ENCODE measurements at places on chromosomes 5 and 9. TPM values are rescaled to one million over a fixed set of nuclear protein-coding genes. Genes with fewer than 3 reads are reported as not detected.

- no peak for DNase-seq
Measured at GRCh38 chr9:96009690-96010472, 134.4 kb downstream of the ERCC6L2 start.

- DNase-seq, result peak; percentile 92
Measured at GRCh38 chr9:133238272-133238850, 29.3 kb upstream of the OBP2B start.

GRCh38 chr5:35926389-35927051 lies 11.9 kb downstream of the CAPSL start:
- DNase-seq, result no peak

- no peak for DNase-seq
Measured at GRCh38 chr5:73351593-73351992, 97.0 kb downstream of the FOXD1 start.

DNA sequence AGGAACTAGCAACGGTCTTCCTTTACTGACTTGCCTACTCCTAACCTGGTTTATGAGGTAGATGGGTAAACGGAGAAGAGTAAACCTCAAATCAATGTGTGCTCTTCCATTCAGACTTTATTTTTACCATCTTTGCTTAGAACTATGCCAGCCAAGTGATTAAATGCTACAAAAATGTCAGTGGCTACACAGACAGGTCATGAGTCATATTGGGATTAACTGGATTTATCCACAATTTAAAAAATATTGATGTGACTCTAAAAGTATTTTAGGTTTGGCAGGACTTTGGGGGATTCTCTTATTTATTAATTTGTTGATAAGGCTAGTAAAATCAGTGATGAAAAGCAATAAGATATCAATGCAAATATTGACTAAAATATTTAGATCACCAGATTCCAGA lies 275.0 kb downstream of the PLK2 start:
- DNase-seq, result no peak

DNA sequence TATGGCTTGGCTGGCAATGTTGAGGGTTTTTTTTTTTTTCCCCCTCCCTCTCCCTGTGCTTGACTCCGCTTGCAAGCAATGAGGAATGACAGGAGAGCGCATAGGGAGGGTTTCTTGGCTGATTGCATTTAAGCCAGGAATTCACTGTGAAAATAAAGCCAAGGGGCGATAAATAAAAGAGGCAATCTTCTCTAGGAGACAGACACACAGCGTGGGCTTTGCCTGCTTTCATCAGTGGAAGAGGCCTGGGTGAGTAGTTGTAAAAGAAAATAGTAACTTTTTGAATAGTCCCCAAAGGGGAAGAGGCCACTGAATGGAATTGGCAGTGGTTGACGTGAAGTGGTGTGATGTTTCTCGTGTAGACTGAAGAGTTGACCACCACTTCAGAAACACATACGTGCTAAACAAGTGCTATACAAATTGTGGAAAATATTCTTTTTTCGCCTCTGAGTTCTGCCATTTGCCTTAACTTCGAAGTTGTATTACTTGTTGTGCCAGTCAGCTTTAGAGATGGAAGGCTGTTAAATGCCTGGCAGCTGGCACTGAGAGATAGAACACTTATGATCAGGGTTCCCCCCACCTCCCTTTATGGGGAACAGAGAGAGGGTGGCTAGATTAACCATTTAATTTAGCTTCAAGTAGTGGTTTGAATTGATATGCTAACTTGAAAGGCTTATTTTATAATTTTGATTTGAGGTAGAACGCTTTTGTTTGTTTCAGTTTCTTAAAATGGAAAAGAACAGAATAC lies 3.0 kb downstream of the ZSWIM6 start:
- DNase-seq, result no peak

DNA sequence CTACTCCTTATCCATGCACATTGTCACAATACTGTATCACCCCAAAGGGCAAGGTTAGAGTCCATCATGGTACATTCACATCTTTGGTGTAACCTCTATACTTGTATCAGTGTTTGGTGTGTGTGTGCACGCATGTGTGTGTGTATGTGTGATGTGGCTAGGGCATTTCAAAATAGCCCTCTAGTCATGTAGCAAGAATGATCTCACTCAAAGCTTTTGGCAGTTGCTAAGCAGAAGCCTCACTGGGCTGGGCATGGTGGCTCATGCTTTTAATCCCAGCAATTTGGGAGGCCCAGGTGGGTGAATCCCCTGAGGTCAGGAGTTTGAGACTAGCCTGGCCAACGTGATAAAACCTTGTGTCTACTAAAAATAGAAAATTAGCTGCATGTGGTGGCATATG lies 245.3 kb downstream of the ADGRV1 start:
- DNase-seq, result no peak

GRCh38 chr9:31671011-31671410 lies 713.4 kb upstream of the ACO1 start:
- no peak for DNase-seq

DNA sequence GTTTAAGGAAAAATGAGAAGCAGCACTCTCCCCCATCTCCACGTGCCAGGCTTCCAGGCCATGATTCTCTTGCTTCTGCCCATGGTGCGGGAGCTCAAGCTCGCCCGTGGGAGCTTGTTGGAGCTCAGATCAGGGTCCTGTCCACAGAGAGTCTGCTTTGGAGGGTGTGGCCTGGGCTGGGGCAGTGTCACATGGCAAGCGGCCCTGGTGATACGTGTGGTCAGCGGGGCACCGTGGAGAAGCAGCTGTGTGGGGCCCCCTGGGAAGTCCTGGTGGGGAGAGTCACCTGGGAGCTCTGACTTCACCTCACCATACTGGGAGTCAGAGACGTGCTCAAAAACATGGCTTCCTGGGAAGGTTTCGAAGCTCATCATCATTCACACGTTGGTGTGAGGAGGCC lies 275.3 kb downstream of the GADD45G start:
- DNase-seq, result peak; percentile 57

- DNase-seq, result no peak
Measured at GRCh38 chr9:133465984-133466383, 6.2 kb downstream of the CACFD1 start.

DNA sequence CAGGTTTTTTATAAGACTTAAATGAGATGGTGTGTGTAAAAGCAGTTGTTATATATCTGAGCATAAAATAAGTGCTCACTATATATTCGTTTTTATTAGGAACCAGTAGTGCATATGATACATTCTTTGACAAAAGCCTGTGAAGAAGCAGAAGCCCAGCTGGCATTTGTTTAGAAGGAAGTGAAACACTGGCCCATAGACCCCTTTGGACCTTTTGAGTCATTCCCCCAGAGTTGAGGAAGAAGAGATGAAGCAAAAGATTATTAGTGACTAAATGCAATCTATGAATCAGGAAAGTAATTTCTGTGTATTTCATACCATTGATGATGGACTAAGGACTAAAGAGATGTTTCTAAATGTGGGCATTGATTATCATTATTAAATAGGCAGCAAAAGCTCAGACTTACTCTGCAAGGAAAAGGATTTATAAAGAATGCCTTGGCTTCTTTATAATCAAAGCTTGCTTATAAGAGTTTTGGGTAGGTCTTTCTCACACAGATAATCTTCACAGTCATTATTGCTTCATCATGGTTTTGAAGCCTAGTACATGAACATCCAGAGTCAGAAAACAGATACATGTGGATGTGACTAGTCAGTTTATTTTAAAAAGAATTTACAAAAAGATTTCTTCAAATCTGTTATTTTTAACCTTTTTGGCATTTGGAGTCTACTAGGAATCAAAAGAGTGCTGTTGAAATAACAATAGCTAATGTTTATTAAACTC lies 16.9 kb upstream of the FER start:
- DNase-seq, result no peak

DNA sequence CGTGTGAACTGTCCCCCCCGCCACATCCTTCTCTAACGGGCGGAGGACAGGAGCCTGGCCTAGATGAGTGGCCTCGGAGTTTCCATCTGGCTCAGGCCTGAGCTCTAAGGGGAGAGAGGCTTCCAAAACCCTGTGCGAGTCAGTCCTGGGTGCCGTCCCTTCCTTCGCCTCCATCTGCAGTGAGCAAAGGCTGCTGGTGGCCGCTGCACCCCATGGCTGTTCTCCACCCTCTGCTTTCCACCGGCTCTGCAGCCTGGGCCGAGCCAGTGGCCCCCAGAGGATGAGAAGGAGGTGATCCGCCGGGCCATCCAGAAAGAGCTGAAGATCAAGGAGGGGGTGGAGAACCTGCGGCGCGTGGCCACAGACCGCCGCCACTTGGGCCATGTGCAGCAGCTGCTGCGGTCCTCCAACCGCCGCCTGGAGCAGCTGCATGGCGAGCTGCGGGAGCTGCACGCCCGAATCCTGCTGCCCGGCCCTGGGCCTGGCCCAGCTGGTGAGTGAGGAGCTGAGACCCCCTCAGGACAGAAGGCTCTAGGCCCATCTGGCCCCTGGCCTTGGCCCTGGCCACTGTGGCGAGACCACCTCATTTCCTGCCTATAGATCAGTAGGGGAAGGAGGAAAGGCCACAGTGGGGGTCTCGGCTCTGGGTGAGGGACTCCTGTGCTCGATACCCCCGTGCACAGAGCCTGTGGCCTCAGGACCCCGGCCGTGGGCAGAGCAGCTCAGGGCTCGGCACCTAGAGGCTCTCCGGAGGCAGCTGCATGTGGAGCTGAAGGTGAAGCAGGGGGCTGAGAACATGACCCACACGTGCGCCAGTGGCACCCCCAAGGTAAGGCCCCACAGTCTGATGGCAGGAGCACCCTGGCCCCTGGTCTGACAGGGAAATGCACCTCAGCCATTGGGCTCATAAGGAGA lies 3.0 kb downstream of the PKN3 start:
- peak; percentile 56 for DNase-seq

DNA sequence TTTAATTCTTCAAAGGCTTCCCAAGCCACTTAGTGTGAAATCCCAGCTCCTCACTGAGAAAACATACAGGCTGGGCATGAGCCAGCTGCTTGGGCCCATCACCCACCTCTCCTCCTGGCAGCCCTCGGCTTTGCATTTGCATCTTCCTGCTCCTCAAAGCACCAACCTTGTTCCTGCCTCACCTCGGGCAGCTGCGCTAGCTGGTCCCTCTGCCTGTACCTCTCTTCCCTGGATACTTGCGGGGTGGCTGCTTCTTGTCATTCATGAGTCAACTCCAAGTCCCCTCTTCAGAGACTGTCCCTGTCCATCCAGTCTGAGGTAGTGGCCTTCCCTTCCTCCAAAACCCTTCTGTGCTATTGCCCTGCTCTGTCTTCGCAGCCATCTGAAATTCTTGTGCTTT lies 116.1 kb upstream of the CXCL14 start:
- DNase-seq, result no peak

The CCDC192 gene
- not detected for total RNA-seq

The CCL21 gene
- 37.7 TPM for total RNA-seq

The CDH6 gene
- 9.4 TPM for total RNA-seq

The FOXD4L4 gene
- 0.23 TPM for total RNA-seq
